ENCODE measurements at places on chromosomes 7 and 10.

- DNase-seq = peak; percentile 39
Observed at GRCh38 chr7:134875867-134876266, 96.4 kb downstream of the CALD1 start.

- no peak for DNase-seq
Observed at GRCh38 chr7:71325151-71325550, 193.2 kb downstream of the GALNT17 start.

DNA sequence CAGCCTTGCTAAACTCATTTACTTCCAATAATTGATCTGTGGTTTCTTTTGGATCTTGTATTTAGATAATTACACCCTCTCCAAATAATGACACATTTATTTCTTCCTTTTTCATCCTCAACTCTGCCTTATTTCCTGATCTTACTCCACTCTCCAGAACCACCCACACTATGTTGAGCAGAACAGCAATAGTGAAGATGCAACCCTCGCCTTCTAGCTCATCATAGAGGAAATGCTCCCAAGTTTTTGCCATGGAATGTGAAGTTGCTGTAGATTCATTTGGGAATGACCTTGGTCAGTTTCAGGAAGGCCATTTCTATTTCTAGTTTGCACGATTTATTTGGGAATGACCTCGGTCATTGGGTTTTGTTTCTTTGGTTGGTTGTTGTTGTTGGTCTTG, 314.0 kb downstream of the PAXIP1 start:
- DNase-seq = no peak

DNA sequence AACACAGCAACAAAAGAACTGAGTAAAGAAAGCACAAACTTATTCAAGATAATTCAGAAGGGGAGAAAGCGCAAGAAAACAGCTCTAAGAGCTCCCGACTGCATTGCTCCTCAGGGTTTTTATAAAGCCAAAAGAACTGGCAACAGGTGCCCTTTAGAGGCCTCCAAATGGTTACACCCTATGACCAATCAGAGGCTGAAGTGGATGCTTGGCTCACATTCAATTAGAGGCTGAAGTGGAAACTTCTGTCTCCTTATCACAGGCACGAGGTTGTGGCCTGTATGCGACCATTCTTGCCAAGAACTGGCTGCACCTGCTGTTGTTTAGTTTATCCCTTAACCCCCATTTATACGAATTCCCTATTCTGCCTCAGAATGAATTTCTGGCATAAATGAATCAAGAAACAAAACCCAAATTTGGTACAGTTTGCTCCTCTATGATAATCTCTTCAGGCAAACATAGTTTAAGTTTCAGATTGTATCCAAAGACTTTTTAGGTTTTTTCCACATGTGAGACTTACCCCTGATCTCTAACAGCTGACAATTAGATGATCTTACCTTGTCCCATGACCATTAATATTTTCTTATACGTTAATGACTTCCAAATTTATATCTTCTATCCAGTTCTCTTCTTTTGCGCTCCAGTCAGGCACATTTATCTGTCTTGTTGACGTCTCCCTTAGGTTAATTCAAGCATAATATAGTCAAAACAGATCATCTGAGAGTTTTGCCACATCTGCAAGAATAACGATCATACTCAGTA, 504.8 kb downstream of the NXPH1 start:
- no peak for DNase-seq

DNA sequence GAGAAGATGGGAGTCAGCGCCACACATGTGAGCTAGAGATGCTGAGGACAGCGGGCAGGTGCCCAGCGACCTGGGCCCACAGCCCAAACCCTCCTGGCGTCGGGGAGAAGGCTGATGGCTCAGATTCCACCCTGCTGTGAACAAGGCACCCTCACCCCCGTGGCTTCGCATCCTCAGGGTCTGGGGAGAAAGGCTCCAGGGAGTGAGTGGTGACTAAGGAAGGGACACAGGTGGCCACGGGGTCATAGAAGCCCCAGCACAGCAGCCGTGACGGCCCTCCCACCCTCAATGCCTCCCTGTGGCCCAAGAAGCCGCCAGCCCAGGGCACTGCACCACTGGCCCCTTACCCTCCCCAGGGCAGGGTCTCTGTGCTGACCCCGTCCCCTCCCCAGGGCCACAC, 19.6 kb downstream of the INTS1 start:
- DNase-seq = no peak

DNA sequence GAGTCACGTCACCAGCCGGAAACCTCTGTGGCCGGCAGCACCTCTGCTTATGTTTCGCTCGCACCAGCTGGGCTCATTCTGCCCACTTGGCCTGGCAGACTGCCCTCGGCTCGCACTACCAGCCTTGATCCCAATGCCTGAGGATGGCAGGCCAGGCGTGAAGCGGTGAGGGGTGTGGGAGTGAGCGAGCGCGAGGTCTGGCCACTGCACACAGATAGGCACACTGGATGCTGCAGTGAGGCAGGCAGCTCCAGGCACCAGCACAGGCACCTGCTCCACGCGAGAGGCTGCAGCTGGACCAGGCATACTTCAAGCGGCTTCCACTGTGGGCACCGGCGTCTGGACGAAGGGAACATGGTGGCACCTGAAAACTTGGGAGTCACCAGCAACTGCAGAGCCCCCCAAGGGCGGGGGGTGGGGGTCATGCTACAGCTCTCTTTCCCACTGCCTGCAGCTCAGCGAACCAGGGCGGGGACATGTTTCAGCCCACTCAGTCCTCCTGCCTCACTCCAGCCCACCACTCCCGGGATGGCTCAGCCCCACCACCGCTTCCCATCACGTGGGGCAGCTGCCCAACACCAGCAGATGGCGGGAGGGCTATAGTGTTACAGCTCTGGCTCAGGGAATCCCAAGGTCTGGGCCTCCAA, 5.4 kb upstream of the DMTF1 start:
- no peak for DNase-seq

DNA sequence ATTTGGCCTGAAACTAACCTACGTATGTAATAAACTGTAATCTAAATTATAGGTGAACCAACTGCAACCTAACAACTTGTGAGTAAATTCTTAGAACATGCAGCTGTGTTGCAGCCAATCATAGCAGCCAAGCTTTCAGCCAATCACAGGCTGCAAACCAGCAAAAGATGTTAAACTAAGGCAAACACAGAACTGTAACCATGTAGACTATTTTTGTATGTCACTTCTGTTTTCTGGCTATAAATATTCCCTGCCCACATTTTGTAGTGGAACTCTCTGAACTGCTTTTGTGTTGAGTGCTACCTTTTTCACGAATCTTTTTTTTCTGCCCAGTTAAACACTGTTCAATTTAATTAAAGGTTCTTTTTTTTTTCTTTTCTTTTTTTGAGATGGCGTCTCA, 28.2 kb upstream of the ZPBP start:
- no peak for DNase-seq

GRCh38 chr10:109047856-109048255, 875.5 kb downstream of the XPNPEP1 start:
- no peak for DNase-seq

- no peak for DNase-seq
Observed at GRCh38 chr7:8128449-8129317, 133.3 kb downstream of the ICA1 start.

GRCh38 chr10:110067960-110068770, 60.4 kb downstream of the ADD3 start:
- DNase-seq = no peak

DNA sequence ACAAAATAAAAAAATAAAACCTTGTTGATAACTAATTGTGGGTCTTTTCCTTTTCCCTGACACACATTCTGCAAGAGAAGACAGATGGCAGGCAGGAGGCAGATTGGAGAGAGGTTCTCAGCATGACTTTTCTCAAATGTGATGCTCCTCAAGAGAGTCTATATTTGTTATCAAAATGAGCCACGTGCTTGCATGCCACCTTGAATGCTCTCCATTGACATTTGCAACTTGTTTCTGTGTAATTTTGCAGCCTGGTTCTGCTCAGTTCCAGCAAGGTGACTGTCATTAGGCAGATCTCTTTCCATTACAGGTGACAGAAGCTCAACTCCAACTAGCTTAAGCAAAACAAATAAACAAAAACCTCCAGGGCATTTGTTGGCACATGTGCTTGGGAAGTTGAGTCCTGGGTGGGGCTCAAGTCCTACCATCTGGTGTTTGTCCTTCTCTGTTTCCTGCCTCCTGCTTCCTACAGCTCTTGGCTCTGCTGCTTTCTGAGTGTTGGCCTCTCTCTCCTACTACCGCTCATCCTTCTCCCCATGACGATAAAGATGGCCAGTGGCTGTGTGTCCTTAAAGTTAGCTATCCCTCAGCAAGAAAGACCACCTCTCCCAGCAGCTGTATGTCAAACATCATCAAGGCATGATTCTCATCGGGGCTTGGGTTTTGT, 56.7 kb downstream of the GRK5 start:
- no peak for DNase-seq

- DNase-seq = no peak
Observed at GRCh38 chr7:36265680-36266079, 112.6 kb downstream of the EEPD1 start.

DNA sequence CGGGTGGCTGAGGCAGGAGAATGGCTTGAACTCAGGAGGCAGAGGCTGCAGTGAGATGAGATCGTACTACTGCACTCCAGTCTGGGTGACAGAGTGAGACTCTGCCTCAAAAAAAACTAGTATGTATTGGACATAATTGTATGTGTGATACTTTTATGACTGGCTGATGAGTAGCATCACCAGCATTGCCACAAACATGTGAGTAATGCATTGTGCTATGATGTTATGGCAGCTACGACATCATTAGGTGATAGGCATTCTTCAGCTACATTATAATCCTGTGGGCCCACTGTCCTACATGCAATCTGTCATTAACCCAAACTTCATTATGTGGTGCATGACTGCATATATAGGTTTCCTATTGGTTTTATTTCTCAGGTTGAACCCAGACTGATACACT, 352.4 kb downstream of the GALNT17 start:
- DNase-seq = peak; percentile 67

- DNase-seq = no peak
Observed at GRCh38 chr7:128844777-128845311, 14.6 kb downstream of the FLNC start.

DNA sequence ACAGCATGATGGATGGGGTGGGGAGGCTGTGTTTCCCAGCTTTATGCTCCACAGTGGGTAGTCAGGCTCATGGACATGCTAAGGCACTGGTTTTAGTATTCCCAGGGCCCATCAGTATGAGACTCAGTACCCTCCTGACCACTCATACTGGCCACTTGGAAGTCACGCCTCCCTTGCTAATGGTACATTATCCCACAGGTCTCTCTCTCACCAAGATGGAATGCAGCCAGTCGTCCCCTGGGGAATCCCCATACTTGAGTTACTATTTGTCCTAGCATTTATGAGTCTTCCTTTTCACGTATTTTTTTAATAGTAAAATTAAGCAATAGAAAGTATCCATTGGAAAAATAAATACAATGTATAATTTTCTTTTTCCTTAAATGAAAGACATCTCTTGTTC, 80.6 kb upstream of the TBX20 start:
- peak; percentile 3 for DNase-seq

GRCh38 chr7:101833799-101834198, 16.4 kb downstream of the CUX1 start:
- DNase-seq = no peak

DNA sequence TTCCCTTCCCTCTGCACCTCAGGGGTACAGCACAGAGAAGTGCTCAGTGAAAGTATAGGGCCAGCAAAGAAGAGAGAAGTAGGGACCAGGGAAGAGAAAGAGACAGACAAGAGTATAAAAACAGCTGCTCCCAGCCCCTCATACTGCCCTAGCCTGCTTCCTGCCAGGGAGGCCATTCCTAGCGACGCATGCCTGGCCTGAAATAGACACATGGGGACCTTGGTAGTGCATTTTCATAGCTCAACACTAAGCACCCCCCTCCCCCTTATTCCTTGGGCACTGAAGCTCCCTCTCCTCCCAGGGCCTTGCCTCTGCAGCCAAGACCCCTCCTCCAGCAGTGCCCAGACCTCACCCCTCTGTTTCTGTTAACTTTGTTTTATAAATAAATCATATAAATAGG, 64.7 kb downstream of the ZMIZ1 start:
- DNase-seq = no peak

DNA sequence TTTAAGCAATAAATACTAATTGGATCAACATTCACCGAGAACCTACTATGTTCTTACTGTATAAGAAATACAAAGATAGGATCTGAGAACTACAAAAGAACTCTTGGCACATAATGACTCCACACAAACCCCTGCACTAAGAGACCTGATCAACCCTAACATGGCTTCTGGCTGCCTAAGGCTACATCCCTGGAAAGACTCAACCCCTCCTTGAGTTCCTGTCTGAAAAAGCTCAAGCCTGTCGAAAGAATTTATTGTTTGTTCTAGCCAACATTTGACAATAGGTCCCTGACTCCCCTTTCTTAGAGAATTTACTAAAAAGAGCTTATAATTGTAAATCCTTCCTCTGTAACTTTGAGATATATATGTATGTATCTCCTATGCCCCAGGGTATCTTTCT, 125.3 kb upstream of the SGCE start:
- no peak for DNase-seq

DNA sequence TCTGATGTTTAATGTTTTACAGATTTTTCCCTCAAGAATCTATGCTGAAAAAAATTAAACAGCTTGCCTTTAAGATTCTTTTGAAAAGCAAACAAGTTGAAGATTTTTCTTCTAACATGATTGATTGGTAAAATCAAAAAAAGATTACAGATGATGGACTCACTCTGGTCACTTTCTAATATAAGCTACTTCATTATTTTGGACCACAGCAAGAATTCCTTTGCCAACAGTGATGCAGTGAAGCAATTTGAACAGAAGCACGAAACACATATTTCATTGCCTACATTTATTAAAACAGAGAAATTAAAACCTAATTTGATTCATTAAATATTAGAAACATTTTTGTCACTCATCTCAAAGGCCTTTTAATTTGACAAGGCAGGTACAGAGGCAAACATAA, 82.1 kb upstream of the SGCE start:
- no peak for DNase-seq

- DNase-seq = no peak
Observed at GRCh38 chr10:54833029-54833428, 32.0 kb upstream of the PCDH15 start.

GRCh38 chr10:104072786-104073185, 12.9 kb downstream of the COL17A1 start:
- DNase-seq = no peak

GRCh38 chr10:35372329-35372728, 36.0 kb downstream of the CCNY start:
- DNase-seq = no peak

DNA sequence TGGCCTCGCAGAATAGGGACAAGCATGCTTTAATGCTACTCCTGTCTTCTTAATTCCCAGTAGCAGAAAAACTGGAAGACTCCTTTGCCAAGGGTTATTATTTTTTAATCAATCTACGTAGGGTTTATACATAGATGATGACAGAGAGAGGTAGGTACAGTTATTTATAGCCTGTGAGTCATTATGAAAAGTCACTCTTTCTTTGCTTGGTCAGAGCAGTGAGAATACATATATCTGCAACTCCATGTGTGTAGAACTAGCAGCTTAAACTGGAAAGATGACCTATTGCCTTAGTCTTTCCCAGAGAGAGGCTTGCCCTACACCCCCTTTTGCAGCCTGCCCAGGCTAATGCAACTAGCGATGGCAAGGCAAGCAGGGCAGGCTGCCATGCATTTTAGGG, 1050.6 kb downstream of the NRG3 start:
- DNase-seq = no peak

All from brain microvascular endothelial cell (primary cell).